ENCODE measurements at places on chromosomes 2 and 18.

GRCh38 chr2:152525277-152525838 is 190.4 kb downstream of the FMNL2 start:
- no peak for DNase-seq

DNA sequence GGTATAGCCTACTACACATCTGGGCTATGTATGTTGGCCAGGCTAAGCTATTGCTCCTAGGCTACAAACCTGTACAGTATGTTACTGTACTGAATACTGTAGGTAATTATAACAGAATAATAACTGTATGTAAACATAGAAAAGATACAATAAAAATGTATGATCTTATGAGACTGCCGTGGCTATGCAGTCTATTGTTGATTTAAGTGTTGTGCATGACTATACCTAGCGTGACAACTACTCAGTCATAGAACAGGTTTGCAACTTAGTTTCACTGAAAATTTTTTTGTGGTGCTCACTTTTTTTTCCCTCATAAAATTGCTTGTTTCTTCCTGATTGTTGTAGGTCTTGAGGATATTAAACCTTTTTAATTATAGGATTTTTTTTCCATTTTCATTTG is 25.9 kb downstream of the KCMF1 start:
- DNase-seq = no peak

DNA sequence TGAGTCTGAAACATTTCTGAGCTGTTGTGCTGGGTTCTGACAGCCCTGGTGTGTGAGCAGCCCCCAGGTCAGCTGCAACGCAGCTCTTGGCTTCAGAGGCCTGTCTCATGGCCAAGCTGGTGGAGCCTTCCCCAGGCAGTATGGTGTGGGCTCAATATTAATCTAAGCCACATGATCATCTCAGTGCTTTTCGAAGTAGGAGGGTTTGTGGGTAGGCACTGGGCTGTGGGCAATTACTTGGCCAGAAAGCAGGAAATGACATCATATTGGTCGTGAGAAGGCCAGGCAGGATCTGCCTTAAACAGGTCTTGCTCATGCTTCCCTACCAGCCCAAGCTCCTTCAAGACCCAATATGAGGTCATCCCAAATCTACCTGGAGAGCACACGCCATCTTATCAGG is 26.9 kb downstream of the LOXHD1 start:
- no peak for DNase-seq

DNA sequence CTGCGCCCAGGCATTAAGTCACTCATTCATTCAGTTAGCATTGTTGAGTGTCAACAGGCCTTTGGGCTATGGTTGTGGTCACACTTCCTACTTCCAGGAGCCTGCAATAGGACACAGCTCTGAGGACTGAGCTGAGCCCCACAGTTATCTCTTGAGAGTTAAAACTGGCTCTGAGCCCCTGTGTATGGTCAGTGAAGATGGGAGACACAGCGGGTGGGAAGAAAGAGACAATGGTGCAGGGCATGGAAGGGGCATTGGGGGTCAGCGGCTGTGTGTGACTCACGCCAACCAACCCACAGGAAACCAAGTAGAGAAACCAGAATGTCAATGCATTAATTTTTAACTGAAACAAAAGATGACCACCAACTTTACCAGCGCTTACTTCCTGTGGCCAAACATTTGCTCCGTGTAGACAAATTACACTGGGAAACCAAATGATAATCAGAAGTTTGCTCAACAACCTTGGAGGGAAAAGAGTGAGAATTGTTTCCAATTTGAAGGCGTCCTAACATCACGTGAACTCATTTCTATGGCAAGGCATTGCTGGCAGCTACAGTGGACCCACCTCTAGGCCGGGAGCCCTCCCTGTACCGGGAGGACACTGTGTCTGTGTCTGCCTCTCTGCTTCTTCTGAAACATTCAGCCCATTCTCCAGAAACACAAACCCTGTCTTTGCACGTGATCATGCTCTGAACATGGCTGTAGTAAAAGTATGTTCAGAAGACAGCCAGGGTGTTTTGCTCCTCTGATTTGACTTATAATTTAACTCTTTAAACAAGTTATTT is 212.0 kb upstream of the ID2 start:
- DNase-seq = no peak

- DNase-seq = no peak
These were observed 153.7 kb upstream of the SERTAD2 start for GRCh38 chr2:64807417-64807816.

Data from stimulated activated CD8-positive, alpha-beta memory T cell treated with anti-CD3 and anti-CD28 coated beads, Interleukin-7, amount 100 ng/mL, for 1 hour (primary cell).